ENCODE measurements at places on chromosomes 2 and 18.

- DNase-seq = no peak
Measured at GRCh38 chr2:111900859-111901258, 2.5 kb downstream of the MERTK start.

DNA sequence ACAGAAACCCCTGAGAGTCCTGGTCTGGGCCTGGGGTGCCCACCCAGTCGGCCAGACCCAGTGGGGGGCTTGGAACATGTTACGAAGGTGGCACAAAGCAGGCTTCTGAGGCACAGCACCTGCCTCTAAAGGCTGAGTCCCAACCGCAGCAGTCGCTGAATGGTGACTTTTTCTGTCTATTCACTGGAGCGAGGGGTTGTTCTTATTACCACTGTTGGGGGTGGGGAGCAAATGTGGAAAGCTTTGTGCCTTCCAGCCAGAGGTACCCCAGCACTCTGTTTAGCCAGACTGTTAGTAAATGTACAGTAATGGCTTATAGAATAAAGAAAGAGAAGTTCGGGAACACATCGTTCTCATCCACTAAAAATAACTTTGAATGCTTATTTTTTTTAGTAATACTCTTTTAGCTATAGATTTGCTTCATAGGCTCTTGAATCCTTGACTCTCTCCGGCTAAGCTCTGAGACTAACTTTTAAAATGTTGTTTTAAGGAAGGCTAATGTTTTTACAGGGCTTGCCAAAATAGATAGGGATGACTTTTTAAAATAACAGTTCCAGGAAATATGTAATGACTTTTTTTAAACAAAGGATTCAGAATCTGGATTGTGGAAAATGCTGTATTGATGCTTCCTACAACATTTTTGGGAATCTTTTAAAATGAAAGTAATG is 23.4 kb upstream of the PTPN2 start:
- no peak for DNase-seq

- DNase-seq = no peak
Measured at GRCh38 chr2:119786295-119786694, 26.6 kb downstream of the PTPN4 start.

- no peak for DNase-seq
Measured at GRCh38 chr18:361941-362310, 94.1 kb upstream of the THOC1 start.

- no peak for DNase-seq
Measured at GRCh38 chr2:240877460-240878340, 9.1 kb downstream of the AGXT start.

DNA sequence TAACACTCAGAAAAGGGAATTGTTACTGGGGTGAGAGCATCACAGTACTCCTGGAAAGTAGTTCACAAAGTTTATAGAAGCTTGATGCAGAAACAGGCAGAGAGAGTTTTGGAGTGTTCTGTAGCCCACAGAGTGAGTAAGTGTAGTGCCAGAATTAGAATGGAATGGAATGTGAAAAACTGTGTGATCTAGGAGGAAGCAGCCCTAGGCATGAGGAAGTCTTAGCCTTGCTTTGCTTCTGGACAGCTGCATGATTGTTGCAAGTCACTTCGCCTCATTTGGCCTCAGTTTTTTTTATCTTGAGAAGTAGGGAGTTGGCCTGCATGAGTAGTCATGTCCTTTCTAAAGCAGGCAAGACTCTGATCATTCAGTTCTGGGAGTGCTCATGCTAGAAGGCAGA is 10.9 kb downstream of the SERPINB12 start:
- DNase-seq = peak; percentile 67

DNA sequence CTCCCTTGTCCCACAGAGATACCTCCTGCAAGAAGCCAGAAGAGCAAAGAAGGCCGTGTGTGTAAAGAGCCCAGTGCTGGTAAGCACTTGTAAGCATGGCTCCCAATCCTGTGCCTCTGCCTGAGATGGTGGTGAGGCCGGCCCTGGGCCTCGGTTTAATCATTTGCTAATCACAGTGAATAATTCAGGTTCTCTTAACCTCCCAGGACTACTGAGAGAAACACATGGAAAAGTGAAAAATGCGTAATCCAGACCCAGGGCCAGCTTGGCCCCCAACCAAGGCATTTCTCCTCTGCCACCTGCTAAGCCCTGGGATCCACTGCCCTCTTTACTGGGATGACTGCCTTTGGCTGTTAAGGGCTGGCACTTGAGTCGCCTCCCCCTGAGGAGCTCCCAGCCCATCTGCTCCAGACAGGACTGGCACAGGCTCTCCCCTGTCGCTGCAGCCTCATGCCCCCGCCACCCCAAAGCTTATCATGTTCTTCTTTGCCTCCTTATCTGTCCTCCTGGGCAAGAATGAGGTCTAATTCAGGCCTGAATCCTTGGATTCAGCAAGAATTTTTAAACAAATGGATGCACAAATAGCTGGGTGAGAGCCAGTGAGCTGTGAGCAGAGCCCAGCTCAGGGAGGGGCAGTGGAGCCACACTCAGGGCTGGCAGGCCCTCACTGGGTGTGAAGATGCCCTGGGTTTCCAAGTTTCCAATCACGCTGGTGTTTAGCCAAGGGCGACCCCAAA is 193.9 kb upstream of the HS6ST1 start:
- DNase-seq = no peak

GRCh38 chr2:200330351-200331060 is 24.0 kb downstream of the SPATS2L start:
- no peak for DNase-seq

GRCh38 chr2:136067459-136067858 is 50.5 kb downstream of the CXCR4 start:
- no peak for DNase-seq

GRCh38 chr18:55998071-55998522 is 410.1 kb upstream of the TCF4 start:
- DNase-seq = no peak

DNA sequence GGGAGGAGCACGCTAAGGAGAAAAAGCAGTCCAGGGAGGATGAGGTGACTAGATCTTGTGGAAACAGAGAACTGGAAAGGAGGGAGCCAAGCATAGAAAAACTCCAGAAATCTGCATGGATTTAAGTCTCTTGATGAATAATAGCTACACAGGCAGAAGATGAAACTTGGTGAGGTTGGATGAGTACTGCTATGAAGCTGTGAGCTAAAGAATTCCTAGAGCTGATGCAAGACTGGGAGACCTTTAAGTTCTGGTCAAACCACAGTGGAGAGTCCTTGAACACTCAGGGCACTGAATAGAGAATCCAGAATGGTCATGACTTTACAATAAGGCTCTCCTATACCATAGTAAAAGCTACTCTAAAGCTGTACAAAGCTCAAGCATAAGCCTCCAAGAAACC is 18.4 kb upstream of the PIEZO2 start:
- no peak for DNase-seq

DNA sequence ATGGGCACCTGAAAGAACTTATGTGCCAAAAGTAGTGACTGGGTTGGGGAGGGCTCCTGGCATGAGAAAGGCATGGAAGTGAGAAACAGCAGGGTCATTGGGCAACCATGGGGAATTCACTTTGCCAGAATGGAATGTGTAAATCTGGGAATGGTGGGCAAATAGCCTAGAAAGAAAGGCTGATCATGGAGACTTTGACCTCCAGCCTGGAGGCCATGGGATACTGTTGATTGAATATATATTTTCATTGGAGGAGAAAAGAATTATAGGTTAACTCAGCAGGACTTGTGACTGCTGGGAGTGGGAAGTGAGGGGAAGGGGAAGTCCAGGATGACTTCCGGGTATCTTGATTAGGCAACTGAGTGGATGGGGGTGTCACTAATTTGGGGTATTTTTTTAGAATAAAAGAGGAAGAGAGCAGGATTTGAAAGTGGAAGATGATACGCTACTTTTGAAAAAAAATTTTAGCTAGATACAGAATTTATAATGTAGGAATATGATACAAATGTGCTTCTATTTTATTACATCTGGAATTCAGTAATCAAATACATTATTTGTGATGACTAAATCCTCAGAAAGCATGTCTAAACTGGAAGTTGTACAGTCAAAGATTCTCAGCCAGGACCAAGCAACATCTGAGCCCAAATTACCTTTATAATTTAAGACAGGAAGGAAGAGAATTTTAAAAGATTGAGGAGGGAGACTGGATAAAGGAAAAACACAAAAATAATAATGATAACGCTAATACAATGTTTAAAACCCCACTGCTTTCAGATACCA is 116.2 kb downstream of the GATA6 start:
- no peak for DNase-seq

GRCh38 chr18:13989199-13989598 is 73.9 kb upstream of the MC2R start:
- no peak for DNase-seq

- DNase-seq = peak; percentile 51
Measured at GRCh38 chr2:70084973-70085710, 2.1 kb upstream of the PCBP1 start.

- DNase-seq = no peak
Measured at GRCh38 chr2:187654535-187654934, 100.3 kb upstream of the TFPI start.

DNA sequence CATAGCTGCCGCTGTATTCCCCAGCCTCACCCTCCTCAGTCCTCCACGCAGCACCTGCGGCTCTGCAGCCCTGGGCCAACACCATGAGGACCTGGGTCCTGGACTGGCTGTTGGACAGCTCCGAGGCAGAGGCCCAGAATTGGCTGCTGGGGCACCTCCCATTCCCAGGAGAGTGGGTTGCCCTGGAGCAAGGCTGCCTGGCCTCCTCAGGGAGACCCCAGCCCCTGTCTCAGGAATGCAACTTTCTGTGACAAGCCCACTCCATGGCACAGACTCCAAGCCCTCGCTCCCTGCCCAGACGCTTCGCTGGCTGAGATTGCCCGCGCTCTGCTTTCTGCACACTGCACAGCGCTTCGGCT is 33.0 kb downstream of the CYP26B1 start:
- no peak for DNase-seq

GRCh38 chr2:52498077-52498750 is 1269.4 kb upstream of the CHAC2 start:
- DNase-seq = no peak

DNA sequence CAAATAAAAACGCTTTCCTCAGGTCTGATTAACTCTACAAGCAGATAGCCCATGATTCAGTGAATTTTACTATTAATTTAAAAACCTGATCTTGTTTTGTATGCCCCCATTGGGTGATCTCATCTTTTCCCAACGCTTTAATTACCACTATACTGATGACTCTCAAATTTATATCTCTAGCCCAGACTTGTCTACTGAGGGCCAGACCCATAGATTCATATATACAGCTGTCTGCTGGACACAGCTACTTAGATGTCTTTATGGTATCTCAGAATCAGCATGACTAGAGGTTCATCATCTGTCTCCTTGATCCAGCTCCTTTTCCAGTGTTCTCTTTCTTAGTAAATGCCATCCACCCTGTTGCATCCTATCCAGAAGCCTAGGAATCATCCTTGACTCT is 33.8 kb downstream of the TAF1B start:
- no peak for DNase-seq

DNA sequence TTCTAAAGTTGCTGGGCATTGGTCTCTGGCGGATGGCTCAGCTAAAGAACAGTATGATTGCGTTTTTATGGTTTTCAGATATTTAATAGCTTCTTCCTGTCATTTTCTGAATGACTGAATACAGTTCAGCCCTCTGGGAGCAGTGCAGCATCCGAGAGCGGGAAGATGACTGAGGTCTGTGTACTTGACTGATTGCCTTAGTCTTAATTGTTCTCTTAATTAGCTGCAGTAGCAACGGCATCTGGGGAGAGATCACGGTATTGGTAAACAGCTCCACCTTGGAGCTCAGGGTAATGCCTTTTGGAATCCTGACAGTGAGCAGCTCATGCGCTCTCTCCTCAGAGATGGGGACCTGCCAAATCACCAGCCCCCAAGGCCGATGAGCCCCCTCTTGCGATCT is 481.4 kb upstream of the SPRED2 start:
- DNase-seq = no peak

DNA sequence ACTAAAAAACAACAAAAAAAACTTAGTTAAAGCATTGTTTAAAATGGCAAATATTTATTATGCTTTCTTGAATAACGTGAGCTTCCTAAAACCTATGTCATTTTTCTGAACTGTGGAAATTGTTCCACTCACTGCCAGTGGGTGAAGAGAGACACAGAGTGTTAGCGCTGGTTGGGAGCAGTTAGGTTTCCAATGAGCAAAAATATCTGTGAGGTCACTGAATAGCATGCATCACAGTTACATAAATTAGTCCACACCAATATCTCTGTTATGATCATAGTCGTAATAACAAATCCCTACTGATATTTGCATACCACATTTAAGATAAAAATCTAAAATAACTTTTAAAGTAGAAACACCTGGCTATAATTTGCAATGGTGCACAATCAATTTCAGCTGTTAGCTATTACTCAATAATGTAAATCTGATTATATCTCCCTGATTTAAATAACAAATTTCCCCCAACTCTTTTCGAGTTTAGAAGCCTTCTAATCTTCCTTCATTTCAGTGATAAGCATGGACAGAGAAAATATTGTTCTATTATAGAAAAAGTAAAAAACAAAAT is 1094.0 kb upstream of the KLHL29 start:
- no peak for DNase-seq

- no peak for DNase-seq
Measured at GRCh38 chr2:217482056-217482710, 520.6 kb downstream of the TNS1 start.

DNA sequence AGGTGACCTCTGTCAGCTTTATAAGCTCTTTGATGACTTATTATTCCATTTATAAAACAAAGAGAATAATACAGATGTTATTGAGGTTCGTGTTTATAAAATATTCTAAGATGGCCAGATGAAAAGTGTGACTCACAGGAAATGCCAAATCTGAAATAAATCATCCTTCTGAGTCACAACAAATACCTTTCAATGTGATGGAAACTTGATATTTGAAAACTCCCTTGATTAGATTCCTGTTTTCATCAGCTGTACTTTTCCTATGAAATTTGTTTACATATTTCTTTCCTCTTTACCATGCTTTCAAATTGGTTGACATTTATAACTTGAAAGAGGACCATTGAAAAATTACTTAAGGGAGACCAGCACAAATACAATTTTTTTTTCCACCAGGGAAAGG is 30.6 kb upstream of the PPP1R1C start:
- no peak for DNase-seq

All from breast epithelium (tissue), 4 donors.